NCI-H2227 treated with DMSO at 0.1 percent for 48 hours (cell line): ENCODE measurements at places on chromosomes 7 and 10.

DNA sequence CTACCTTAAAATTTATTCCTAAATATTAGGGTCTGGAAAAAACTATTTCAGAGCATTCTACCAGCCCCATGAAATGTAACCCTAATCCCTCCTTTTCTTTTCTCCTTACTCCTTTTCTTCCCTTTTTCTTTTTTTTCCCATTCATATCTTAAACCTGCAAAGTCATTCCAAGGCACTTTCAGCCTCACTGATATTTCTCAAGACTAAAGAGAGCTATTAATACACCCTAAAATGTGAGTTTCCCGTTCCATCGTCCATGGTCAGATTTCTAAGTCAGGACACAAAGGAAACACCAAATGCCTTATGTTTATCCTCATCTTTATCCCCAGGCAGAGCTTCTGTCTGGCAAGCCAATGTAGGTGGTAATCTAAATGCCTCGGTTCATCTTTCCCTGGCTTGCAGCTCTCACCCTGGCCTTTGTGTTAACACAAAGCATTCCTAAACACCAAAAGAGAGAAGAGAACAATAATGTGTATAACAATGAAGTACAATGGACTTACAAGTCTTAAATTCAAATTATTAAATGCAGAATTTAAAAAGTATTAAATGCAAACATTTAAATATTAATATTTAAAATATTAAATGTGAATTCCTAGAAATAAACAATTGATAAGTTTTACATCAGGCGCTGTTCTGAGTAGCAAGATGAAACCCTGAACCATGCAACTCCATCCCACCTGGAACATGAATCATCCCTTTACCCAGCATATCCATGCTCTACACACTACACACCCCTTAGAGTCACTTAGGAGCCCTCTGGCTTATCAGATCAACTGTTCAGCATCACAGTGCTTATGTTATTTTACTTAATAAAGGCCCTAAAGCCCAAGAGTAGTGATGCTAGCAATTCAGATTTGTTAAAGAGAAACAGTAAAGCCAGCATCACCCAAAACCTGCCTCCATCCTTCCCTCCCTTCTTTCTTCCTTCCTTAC lies 26.8 kb downstream of the MICU1 start:
- no peak for DNase-seq

- no peak for DNase-seq
These were observed 11.0 kb upstream of the ZNF107 start for GRCh38 chr7:64654796-64655548.

DNA sequence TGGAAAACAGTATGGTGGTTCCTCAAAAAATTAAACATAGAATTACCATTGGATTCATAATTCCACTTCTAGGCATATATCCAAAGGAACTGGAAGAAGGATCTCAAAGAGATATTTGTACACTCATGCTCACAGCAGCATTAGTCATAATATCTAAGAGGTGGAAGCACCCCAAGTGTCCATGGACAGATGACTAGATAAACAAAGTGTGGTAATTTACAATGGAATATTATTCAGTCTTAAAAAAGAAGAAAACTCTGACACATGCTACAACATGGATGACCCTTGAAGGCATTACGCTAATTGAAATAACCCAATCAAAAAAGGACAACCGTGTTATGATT lies 594.2 kb downstream of the KCNMA1 start:
- DNase-seq: no peak

GRCh38 chr10:33412653-33413361 lies 78.3 kb upstream of the NRP1 start:
- no peak for DNase-seq

DNA sequence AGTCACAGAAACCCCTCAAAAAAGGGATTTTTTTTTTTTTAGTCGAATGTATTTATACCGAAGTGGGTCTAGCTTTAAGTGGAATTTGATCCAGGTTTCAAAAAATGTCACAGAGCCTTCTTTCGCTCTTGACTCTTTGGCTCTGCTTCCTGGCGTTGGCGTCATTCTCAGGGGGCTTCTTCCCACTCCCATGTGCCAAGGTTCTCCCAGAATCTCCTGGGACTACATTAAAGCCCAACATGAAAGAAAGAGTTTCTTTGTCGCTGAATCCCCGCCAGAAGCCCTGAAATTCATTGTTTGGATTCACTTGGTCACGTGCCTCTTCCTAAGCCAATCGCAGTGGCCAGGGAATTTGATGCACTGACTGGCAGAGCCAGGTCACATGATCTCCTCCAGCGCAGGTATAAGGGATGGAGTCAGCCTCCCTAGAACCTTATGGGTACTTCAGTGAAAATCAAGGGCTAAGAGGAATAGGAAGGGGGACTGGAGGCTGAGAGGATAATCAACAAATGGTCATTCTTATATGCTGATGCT lies 101.2 kb downstream of the RPS24 start:
- DNase-seq: no peak
